ENCODE measurements at places on chromosomes 5 and 9.

- DNase-seq = no peak
These were observed 381.1 kb downstream of the ZNF608 start for GRCh38 chr5:124365361-124365801.

DNA sequence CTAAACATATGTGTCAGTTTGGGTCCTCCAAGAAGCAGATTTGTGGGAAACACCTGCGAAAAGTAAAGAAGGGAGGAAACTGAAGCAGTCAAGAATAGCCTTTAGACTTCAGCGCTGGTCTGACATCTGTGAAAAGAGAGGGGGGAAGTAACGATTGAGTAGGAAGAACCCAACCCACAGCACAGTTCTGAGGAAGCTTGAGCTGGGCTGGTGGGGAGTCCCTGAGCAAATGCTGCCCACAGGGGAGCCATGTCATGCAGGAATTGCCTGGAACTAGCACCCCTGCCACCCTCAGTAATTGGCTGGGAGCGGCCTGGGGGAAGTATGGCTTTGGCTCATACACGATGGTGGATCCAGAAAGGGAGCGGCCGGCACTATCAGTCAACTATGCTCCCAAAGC, 20.6 kb downstream of the FAM240B start:
- DNase-seq = no peak

- no peak for DNase-seq
These were observed 1.5 kb downstream of the NKD2 start for GRCh38 chr5:1010181-1010510.

GRCh38 chr5:81045389-81045807, 85.2 kb downstream of the RASGRF2 start:
- no peak for DNase-seq

- no peak for DNase-seq
These were observed 236.7 kb downstream of the CDH18 start for GRCh38 chr5:19751326-19751725.

- no peak for DNase-seq
These were observed 89.5 kb upstream of the FAM120A start for GRCh38 chr9:93361995-93362394.

GRCh38 chr5:14182761-14183160, 39.6 kb downstream of the TRIO start:
- no peak for DNase-seq

- DNase-seq = peak; percentile 6
These were observed 27.2 kb upstream of the CCNJL start for GRCh38 chr5:160339406-160340130.

DNA sequence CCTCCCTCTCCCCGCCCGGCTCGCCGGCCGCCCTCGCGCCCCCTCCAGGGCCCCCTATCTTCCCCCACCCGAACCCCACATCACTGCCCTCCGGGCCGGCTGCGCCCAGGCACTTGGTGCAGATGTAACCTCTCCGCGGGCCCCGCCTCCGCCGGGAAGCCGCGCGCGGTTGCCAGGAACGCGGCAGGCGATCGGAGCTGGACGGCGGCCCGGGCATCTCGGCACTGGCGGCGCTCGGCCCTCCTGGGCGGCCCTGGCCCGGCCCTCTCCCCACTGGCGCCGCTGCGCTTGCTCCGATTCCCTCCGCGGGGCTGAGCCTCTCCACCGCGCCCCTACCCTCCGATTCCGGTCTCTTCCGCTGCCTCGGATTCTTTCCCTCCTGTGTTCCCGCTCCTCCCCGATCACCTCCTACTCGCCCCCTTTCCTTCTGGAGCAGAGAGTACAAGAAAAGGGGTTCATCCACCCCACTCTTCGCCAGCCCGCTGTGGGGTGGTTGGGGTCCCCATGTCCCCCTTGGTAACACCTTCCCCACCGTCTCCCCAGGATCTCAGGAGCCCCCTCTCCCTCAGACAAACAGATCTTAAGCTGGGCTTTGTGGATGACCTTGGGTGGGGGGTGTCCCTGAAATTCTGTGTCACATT, 70.6 kb downstream of the C9orf50 start:
- peak; percentile 90 for DNase-seq

GRCh38 chr5:54671111-54671531, 153.6 kb downstream of the SNX18 start:
- DNase-seq = no peak

- DNase-seq = peak; percentile 47
These were observed 157.5 kb downstream of the MAPKAP1 start for GRCh38 chr9:125549465-125549871.

GRCh38 chr9:22033012-22033630, 24.0 kb upstream of the CDKN2B start:
- DNase-seq = no peak

DNA sequence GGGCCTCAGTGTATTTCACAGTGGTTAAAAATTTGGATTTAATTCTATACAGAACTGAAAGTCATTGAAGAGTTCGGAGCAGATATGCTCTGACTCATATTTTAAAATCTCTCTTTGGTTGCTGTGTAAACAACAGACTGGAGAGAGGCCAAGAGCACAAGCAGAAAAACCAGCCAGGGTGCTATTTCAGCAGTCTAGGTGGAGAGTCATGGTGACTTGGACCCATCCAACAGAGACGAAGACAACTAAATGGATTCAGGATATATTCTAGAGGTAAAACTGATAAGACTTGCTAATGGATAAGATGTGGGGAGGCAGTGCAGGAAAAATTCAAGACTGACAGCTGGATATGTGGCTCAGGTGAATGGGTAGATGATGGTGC, 168.9 kb downstream of the MAPKAP1 start:
- DNase-seq = peak; percentile 91

DNA sequence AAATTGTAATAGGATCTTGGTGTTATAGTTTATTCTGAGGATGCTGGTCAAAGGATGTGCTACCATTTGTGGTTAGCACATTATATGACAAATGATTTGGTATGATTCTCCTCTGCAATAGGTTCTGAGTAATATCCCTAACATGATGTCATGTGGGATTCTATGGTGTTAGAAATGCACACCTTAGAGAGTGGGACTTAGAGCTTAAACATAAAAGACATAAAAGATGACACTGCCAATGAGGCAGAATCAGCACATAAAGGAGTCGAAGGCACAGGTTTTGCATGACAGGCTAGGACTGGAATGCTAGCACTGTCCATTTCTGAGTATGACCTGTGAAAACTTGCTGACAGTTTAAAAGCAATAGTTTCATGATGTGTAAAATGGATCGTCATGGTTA, 100.4 kb downstream of the OSTF1 start:
- DNase-seq = no peak

DNA sequence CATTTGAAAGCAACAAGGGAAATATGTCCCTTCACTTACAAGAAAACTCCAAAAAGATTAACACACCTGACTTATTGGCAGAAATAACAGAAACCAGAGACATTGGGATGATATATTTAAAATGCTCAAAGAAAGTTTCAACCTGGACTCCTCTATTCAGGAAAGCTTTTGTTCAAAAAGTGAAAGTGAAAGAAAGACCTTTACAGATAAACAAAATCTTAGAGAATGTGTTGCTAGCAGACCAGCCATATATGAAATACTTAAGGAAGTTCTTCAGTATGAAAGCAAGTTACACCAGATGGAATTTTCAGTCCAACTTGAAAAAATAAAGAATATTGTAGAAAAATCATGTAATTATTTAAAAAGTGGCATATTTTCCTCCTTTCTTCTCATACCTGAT, 1075.1 kb downstream of the NR2F1-AS1 start:
- no peak for DNase-seq

DNA sequence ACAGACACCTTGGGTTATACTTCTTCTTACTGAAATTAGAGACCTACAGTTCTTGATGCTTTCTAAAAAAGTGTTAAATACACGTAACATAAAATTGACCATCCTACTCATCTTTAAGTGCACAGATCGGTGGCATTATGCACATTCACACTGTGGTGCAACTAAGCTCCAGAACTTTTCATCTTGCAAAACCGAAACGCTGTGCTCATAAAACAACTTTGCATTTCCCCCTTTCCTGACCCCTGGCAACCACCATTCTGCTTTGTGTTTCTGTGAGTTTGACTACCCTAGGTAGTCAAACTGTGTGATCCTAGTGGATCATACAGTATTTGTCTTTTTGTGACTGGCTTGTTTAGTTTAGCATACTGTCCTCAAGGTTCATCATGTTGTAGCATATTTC, 3.9 kb downstream of the MVB12B start:
- no peak for DNase-seq

- DNase-seq = peak; percentile 62
These were observed 3.9 kb downstream of the LPAR1 start for GRCh38 chr9:111034170-111034897.

DNA sequence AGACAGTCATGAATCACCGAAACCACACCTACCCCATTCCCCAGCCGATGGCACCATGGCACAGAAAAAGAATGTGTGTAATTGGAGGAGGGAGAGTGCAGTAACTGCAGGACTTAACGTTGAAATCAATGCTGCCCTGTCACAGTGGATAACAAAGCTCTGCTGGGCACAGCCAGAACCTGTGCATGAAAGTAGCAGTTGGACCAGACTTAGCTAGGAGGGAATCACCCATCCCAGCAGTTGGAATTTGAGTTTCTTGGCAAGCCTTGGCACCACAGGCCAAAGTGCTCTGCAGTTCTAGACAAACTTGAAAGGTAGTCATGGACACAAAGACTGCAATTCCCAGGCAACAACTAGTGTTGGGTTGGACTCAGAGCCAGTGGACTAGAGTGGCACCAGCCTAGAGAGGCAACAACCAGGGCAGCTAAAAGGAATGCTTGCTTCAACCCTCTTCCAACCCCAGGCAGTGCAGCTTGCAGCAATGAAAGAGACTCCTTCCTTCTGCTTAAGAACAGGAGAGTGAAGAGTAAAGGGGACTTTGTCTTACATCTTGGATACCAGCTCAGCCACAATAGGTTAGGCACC, 19.1 kb downstream of the TMEM232 start:
- DNase-seq = no peak

GRCh38 chr9:91403665-91404543, 19.7 kb downstream of the NFIL3 start:
- DNase-seq = no peak
